Naive B cell (primary cell): ENCODE measurements at places on chromosomes 4 and X. TPM values are rescaled to one million over a fixed set of nuclear protein-coding genes. Genes with fewer than 3 reads are reported as not detected.

DNA sequence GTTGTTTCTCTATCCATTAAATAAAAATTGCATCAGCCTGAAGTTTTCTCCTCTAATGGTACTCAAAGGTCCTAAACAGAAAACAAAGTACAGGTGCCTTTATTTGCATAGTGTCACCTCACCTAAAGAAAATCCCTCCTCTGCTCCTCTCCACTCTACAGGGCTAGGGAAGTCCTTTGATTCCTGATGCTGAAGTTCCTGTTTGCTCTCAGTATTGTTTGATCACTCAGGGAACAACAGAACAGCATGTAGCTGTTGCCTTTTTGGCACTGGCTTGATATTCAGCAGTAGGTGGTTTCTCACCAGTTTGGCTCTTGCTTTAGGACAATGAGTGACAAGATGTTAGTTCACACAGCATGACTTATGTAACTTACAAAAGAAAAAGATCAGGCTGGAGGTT is 156.2 kb upstream of the SLC7A11 start:
- no peak for DNase-seq

DNA sequence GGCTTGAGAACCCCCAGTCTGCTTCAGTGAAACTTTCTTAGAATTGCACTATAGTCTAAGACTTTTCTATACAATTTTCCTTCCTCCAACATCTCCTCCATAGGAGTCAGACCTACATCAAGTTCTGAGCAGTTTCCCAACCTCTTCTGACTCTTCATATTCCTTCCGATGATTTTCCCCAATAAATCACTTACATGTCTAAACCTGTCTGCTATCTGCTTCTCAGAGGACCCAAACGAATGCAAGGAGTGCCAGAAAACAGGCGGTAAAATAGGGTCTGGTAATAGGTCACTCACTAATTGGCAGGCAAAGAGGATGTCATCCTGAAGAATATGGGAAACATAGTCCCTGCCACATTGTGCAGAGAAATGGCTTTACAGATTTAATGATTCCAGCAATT is 153.9 kb downstream of the PCDH18 start:
- DNase-seq: no peak

TMEM154 gene
- polyA plus RNA-seq: 156 TPM

KCTD8 gene
- polyA plus RNA-seq: not detected

DNA sequence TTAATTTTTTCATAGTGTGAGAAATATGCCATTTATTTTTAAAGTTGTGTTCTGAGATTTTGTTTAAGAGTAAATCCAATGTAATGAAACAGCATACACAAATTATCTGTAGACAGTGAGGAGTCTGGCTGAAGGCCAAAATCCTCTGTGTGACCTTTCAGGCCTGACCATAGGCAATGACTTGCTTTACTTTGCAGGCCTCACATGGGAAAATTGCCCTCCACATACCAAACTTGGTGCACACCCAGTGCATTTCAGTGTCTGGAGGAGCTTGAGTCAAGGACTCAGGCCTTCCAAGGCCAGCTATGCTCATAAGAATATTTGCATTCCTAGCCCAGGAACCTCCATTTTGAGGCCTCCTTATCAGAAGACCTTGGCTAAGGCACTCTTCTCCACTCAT is 430.1 kb downstream of the GABRG1 start:
- DNase-seq: no peak

DNA sequence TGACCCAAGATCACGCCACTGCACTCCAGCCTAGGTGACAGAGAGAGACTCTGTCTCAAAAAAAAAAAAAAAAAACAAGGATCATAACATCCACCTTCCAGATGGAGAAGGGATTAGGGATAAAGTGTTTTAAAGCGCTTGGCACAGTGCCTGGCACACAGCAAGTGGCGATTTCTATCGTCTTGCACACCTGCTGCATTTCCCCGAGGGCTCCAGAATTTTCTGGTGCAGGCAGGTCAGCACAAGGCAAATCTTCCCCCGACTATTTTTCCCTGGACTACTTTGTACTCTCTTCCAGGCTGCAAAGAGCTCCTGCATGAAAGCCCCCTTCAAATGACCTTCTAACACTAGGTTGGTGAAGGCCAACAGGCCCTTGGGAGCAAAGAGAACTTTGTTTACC is 57.3 kb downstream of the APBB2 start:
- no peak for DNase-seq

- no peak for DNase-seq
These were observed 1355.6 kb downstream of the FSTL5 start for GRCh38 chr4:160808174-160808573.

DNA sequence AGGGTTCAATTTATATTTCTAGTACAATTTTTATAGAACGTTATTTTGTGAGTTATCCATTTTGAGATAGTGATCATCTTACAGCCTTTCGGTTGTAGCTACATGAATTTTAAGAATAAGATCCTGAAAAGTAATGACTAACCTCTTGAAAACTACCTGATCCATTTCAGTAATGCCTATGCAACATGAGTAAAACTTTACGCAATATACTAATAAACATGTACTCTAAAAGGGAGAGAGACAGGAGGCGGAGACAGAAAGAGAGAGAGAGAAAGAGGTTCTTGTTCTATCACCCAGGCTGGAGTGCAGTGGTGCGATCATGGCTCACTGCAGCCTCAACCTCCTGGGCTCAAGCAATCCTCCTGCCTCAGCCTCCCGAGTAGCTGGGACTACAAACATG is 816.1 kb downstream of the CCSER1 start:
- DNase-seq: no peak

GRCh38 chr4:108094923-108095482 is 73.7 kb downstream of the LEF1 start:
- no peak for DNase-seq

NPY2R gene
- not detected for polyA plus RNA-seq

BEX1 gene
- not detected for polyA plus RNA-seq

TMEM31 gene
- polyA plus RNA-seq: not detected

DNA sequence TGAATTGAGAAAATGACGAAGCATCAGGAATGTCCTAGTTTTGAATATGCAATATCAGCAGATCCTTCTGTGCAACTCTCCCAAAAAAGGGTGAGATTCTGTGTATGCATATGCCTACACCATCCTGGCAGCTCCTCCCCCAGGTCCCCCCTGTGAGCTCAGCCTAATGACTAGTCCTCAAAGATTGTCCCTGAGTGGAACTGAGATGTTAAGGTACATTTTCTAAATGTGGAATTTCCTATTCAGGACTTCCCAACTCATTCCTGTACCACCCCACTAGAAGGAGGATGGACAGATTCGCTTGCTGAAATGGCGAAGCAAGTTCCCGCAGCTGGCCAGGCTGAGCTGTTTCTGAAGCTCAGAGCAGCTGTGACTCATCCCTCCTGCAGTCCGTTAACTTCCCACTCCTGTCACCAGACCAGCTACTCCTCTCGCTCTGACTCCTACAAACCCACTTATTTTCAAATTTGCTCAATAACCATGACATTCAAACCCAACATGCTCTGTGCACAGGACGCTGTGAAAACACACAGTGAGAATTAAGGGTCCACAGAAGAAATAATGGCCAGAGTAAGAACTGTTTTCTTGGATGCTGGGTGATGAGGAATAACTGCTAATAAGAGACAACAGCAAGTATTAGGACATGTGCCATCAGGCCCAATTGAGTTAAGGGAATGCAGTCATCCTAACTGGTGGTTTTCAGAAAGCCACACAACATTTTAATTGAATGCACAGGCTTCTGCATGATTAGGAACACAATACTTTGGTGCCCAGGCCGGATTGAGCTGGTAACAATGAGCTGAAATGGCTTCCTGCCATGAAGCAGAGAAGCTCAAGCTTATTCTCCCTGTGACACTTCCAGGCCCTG is 40.0 kb upstream of the IRF2 start:
- no peak for DNase-seq

GRCh38 chr4:144572660-144573059 is 73.3 kb upstream of the HHIP start:
- no peak for DNase-seq

GLRA2 gene
- polyA plus RNA-seq: not detected

SLC2A9 gene
- polyA plus RNA-seq: 1.3 TPM
